ENCODE measurements at places on chromosomes 2 and 18.
A peak's percentile ranks its signal among the peaks of the same experiment; 100 is the strongest.

GRCh38 chr2:179071810-179072355 is 21.9 kb upstream of the CCDC141 start:
- no peak for DNase-seq

- no peak for DNase-seq
Observed at GRCh38 chr2:237961637-237962036, 5.2 kb upstream of the UBE2F start.

GRCh38 chr18:46469186-46469915 is 187.7 kb downstream of the LOXHD1 start:
- no peak for DNase-seq

DNA sequence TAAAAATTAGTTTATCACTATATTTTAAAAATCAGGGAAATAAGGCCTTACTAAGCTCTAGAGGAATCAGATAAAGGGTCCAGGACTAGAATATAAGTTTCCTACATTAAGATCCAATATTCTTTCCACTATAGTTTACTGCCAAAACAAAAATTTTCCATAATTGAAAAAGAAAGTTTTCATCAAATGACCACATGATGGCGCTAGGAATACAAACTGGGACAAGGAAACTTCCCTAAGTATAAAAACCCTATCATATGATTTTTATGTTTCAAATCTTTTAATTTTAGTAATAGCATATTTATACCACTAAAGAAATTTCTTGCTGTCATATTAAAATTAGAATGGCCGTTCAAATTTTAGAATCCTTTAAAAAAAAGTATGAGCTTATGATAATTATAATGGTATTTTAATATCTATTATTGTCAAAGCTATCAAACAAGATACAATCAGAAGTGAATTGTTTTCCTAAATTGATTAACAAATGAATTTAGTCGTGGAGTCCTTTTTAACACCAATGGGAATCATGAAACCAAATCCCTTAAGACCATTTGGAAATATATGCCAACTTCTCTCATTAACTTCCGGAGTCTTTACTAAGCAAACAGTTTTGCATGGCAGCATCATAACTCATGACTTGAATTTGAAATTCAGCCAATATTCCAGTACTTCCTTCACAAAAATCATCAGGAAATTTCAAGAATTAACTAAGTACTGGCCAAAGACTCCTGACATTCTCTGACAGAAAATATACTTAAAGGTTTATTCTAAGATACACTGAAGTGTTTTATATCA is 70.3 kb downstream of the SCN1A start:
- no peak for DNase-seq

- no peak for DNase-seq
Observed at GRCh38 chr18:23798249-23798648, 109.0 kb downstream of the LAMA3 start.

GRCh38 chr18:22378672-22379282 is 38.9 kb downstream of the CTAGE1 start:
- DNase-seq: peak; percentile 3

GRCh38 chr2:139438478-139438877 is 658.3 kb upstream of the NXPH2 start:
- DNase-seq: no peak

DNA sequence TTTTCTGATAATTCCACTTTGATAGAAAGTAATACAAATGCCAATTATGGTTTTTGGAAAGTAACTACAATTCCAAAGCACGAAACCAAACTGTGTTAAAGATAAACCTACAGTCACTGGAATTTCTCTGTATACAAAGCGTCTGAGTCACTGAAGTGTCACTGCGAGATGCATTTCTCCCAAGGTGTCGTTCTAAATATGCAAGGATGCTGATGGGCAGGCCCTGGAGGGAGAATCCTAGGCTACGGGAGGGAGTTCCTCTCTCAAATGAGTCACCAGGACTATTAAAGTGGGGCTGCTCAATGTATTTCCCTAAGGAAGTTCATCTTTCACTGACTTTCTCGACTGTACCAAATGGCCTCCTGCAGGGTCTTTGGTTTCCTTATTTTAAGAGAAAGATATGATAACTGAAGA is 163.8 kb upstream of the STK17B start:
- no peak for DNase-seq

- no peak for DNase-seq
Observed at GRCh38 chr2:207928079-207928478, 97.2 kb downstream of the PLEKHM3 start.
